HS-5 (cell line): ENCODE measurements at places on chromosomes 1 and 21.

GRCh38 chr1:44532567-44532944 is 127.5 kb downstream of the RNF220 start:
- no peak for DNase-seq

- DNase-seq, result no peak
Measured at GRCh38 chr1:107480548-107481415, 339.9 kb downstream of the NTNG1 start.

DNA sequence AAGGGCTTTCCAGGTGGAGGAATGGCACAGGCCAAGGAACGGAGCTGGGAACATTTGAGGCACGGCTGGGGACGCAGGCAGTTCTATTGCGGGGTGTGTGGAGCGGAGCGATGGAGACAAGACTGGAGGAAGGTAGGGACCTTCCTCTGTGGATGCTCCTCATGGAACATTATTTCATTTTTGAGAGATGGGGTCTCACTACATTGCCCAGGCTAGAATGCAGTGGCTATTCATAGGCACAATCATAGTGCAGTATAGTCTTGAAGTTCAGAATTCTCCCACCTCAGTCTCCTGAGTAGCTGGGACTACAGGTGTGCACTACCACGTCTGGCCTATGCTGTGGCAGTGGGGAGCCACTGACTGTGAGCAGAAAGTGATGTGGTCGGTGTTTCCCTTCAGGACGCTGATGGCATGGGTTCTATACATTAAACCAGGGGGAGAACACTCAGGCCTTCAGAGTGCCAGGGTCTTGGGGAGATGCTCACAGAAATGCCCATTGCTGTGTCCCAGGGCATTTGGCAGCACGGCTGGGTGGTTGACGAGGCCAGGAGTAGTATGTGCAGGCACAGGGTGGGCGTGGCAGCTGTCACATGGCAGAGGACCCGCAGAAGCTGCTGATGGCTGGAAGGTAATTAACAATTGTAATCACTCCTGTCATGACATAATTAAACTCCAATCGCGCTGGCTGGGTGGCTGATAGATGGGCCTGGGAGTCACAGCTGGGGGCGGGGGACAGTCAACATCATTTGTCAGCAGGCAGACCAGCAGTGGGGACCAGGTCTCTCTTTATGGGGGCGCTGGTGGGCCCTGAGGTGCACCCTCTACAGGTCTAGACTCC is 40.8 kb upstream of the ACOT11 start:
- no peak for DNase-seq

GRCh38 chr1:35426097-35426586 is 131.1 kb downstream of the KIAA0319L start:
- no peak for DNase-seq

DNA sequence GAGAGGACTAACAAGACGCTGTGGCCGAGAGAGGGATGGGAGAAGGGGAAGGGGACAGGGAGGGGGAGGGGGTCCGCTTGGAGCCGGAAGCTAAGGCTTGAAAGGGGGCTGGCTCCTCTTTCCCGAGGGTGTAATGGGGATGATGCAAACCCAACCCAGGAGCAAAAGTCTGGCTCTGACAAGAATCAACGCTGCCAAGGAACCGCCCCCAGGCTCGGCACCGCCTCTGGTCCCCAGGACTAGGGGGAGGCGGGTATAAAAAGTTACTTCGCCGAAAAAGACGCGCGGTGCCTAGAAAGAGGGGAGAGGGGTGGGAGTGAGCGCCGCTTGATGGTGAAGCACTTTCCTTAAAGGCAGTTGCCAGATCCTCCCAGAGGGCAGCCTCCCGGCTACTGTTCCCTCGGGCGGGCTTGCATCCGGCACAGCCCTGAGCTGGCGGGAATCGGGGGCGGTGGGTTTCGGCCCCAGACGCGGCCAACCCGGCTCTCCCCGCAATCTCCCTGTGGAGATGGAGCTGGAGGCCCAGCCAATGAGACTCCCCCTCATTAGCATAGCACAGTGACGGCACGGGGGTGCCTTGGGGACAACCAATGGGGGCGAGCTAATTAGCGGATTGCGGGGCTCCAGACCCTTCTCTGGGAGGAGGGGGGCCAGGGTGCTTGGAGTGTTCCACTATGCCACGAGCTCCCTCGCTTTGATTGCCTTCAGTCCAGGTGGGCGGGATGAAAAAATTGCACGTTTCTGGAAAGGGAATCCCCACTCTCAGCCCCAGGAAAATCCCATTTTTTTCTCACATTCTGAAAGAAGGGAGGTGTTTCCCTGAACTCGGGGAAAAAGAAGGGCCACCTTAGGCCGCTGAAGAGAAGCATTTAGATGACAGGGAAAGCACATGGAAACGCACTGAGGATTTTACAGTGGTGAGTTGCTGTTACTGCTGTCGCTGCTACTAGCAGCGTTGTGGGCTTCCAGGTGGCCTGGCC is at the start of gene KCNT2:
Gene KCNT2 (minus strand): TSS at position 51 of the 980 bp plus-strand sequence. CDS start 131 bp downstream, outside the sequence.
- no peak for DNase-seq

DNA sequence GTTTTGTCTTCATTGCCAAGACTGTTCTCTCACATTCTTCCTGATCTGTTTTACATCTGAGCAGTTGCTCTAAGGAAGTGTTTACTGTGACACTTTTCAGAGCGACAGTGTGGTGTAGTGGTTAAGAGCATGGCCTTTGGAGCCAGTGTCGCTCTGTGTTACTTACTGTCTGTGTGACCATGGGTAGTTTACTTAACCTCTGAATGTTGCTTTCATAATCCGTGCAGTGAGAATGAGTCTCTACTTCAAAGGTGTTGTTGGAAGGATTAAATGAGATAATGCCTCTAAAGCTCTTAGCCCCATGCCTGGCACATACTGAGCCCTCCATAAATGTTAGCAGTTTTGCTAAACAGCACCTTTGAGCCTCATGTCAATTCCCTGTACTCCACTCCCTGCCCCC is 35.9 kb upstream of the ZFP69B start:
- no peak for DNase-seq

GRCh38 chr1:174448531-174448883 is 743 bp downstream of the GPR52 start:
- no peak for DNase-seq

DNA sequence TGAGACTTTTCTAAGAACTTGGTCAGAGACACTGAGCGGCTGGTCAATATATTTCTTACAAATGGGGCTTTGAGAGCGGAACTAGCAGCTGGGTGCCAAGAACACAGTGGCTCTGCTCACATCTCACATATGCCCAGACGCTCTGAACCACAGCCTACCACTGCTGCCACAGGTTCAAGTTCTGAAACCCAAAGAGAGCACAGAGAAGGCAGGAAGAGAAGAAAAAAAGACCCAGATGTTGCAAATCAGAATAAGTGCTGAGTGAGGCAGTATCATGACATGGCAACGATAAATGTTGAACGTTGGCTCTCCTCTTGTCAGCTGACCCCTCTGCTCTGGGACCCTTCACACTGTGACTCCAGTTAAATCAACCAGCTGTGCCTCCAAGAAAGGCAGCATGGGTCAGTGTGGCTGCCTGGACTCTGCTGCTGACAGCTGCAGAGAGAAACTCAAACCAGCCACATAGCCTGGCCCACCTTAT is 26.4 kb downstream of the HIVEP3 start:
- DNase-seq, result no peak

GRCh38 chr1:202198366-202198724 is 4.7 kb downstream of the LGR6 start:
- no peak for DNase-seq

- no peak for DNase-seq
Measured at GRCh38 chr1:112501810-112502641, 6.7 kb upstream of the WNT2B start.

DNA sequence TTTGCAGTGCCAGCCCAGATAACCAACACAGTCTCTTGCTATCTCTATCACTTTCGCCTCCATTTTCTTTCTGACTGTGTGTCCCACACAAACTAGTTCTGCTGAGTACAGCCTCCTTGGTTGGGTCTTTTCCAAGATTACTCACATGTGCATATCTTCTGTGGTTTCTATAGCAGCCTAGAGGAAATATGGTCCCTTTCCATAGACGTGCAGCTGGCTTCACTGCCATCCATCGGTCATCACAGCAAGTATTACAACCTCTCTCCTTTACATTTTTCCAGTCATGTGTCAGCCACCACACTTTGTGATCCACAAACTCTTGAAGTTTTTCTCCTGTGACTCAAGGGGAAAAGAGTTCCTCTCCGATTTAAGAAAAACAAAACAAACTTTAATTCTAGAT is 893.4 kb upstream of the ADGRL4 start:
- DNase-seq, result peak; percentile 96

GRCh38 chr1:112692681-112693080 is 14.2 kb downstream of the RHOC start:
- DNase-seq, result no peak

GRCh38 chr1:160200786-160201185 is 4.4 kb upstream of the PEA15 start:
- no peak for DNase-seq

DNA sequence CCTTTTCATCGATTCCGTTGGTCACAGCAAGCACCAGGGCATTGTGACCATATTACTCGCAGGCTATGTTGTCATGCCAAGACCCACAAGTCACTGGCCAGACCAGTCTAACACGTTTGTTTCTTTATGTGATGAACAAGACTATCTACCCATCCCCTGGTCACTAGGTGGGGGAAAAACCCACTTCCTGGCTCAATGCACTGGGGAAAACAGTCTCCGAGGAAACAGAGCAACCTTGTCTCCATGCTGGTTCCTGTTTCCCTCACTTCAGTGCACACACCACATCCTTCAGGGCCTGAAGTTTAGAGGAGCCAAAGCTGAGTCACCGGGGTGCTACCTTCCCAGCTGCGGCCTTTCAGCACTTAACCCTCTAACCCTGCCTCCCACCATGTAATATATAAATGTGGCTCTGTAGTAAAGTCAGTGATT is 20.9 kb downstream of the ERICH3 start:
- peak; percentile 89 for DNase-seq

DNA sequence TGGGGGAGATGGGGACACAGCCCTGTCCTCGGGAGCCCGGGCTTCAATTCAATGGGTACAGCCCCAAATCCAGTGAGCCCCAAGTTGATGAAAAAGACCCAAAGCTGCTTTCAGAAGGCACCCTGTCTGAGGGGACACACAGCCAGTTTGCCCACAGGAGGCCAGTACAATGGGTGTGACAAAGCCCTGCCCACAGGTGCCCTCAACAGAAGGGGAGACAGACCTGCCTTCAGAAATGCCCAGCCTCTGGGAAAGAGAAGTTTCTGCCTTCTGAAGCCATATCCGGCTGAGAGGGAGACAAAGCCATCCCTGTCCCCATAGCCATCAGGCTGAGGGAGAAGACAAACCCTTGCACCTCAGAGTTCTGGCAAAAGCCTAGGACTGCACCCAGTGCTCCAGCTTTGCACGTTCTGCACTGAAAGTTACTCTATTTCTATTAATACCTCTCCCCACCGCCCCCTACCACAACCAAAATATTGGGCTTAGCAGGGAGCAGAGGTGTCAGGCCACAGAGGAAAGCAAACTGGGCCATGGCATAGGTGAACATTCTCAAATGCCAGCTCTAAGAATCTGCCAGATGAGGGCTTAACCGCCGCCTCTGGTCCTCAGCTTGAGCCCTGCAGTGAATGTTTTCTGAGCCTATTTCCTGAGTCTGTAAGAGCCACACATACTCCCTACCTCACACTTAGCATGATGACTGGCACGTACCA is 18.0 kb upstream of the PTAFR start:
- no peak for DNase-seq

- no peak for DNase-seq
Measured at GRCh38 chr1:46568461-46568891, 17.0 kb upstream of the KNCN start.

DNA sequence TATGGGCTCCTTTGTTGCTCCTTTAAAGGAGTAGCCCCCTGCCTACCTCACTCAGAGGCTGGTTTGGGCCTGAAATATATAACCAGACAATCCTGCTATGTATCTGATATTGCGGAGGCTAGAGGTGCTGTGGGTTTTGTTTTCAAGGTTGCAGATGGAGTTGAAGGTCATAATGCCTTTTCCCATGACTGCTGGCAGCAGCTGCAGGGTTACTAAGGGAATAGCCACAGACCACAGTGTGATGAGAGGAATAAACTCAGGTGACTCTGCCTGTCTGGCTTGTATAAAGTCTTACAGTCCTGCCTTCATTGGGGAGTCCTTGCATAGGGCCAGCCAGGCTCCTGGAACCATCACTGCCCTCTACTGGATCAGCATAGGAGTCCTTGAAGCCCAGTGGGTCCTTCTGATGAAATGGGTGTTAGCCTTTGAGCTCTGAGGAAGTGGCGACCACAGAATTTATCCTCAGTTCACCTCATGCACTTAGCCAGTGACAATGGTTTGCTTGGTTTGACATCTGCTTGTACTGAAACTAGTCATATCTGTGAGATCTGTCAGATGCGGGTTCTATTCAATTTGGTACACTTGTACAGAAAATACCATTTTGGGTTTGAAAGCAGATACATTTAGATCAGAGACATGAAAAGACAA is 174.4 kb upstream of the HMCN1 start:
- DNase-seq, result no peak
